ENCODE measurements at places on chromosomes 6 and 20.

DNA sequence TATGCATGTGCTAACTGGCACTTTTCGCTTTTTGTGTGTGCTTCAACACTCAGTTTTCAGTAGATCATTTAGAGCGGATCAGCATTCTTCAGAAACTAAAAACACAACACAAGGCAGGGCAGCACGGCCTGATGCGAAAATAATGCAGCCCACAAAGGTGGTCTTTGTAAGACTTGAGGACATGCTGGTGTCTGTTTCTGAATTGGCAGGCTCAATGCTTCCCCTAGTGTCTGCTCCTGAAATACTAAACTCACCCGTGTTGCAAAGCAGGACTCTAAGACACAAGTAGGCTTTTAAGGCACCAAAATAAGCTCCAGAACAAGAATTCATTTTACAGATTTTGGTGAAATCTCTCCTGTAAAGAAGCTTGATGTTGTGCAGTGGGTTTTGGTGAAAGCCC is 676.5 kb downstream of the TENT5A start:
- DNase-seq, result no peak

DNA sequence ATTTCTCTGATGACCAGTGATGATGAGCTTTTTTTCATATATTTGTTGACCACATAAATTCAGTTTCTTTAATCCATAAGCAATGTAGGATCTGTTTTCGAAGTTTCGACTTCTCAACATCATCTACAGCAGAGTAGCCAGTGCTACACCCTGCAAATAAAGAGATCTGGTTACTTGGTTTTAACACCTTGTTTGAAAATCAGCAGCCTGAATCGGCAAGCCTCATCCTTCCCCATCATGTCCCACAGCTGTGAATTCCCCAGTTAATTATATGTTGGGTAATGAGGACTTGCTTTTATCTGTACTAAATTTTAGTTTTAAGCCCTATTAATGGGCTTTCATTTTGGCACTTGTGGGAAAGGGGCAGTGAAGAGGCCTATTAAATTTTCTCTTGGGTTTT is 80.6 kb downstream of the BMP2 start:
- DNase-seq, result no peak

DNA sequence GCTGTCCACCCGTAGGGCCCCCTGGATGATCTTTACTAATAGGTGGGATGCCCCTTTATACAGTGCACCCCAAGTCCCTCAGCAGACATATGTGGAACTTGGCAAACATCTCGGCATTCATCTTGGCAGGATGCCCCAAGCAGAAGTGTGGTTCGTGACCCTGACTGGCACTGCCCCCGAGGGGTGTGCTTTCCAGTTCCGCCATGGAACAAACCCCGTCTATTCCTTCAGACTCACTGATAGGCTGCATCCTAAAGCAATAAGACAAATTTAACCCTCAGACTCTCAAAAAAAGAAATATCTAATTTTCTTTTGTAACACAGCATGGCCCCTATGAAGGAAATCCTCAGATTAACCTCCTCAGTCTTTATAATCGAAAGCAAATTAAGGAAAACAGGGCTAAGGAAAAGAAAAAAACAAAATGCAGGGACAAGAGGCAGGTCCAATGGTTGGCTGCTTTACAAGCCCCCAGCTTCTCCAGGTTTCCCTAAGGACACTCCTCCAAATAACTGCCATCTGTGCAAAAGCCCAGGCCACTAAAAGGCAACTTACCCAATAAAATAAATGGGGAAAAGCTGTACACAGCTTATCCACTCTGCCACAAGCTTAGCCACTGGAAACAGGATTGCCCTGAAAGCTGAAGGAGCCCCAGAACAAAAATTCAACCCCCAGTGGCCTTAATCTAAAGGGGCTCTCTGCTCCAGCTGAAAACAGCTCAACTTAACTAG is 30.5 kb upstream of the RIPK1 start:
- DNase-seq, result no peak

GRCh38 chr20:59835448-59836395 is 97.7 kb downstream of the SYCP2 start:
- DNase-seq, result no peak

- DNase-seq, result no peak
Measured at GRCh38 chr6:5078121-5078669, 6.9 kb upstream of the PPP1R3G start.

GRCh38 chr6:73180076-73180738 is 45.1 kb downstream of the KHDC1L start:
- no peak for DNase-seq

DNA sequence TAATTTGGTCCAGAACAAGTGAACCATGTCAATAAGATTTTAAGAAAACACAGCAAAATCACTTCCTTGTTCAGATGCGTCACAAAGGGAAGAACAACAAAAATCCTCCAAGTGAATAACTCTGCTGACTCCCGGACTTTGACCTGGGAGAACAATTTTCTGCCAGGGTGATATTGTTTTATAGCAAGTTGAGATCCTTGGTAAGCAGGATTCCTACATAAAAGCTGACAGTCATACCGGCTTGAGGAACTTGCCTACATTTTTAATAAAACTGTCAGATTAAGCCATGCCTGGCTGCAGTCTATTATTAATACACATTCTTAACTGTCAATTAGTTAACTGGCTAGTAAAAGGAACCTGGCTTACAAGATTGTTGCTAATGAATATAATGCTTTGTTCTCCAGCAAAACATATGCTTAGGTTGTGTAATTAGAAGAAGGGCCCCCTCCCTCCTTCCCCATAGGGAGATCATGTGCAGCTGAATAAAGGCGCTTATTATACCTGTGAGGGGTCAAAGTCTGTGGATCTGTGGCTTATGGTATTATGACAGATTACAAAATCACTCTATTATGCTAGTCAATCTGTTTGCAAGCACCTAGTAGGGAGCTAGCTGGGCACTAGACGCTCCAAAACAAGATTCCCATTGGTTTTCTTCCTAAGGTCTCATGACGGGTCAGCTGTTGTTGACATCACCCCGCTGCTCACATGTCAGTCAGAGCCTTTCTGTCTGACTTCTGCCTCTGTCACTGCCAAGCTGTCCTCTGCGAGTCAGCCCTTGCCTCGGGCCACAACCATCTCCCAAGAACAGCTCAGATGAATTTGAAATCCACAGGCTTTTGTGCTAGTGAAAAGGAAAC is 44.6 kb upstream of the SEC63 start:
- peak; percentile 73 for DNase-seq

- no peak for DNase-seq
Measured at GRCh38 chr6:35651244-35651643, 37.5 kb downstream of the FKBP5 start.

GRCh38 chr20:58784321-58785074 is 66.2 kb downstream of the GNAS-AS1 start:
- no peak for DNase-seq

DNA sequence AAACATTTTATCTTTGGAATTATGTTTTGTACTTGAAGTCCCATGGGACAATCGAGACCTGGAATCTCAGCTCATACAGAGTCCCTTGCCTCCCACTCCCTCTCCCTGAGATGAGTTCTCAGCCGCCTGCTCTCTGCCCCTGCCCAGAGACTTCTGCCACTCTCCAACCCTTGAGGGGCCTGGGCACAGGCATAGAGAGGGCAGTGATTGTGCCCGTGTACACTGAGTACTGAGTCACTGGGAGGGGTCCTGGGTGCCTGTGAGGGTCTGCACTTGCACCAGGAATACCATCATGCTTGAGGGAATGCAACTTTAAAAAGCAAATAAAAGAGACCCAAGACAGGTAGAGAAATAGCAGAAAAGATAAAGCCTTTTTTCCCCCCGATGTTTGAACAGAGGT is 453.8 kb upstream of the HS3ST5 start:
- no peak for DNase-seq

GRCh38 chr20:41853806-41854205 is 235.6 kb upstream of the CHD6 start:
- DNase-seq, result no peak

- DNase-seq, result no peak
Measured at GRCh38 chr20:46963758-46964617, 69.3 kb downstream of the EYA2 start.

DNA sequence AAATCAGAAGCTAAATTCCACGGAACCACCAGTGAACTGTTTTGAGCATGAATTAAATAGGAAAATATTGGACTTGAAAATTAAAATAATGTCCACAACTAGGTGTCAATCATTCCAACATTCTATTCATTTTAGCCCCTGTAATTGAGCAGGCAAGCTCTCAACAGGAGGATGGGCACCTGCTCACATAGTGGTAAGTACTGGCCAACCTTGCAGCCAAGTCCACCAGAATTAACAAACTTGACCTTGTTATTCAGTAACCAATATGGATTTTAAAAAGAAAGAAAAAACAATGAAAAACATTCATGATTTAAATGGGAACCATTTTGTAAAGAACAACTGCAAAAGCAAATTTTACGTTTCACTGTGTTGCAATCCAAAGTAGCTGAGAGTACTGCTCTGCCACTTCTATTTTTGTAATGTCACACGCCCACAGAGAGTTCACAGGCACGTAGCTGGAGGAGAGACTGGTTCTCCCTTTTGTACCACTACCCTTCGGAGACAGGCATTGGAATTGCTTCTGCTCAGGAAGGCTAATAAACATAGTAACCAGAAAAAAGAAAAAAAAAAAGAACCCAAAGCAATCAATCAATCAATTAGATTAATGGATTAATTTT is 75.2 kb upstream of the F13A1 start:
- no peak for DNase-seq

- no peak for DNase-seq
Measured at GRCh38 chr6:36306375-36306774, 30.3 kb downstream of the BNIP5 start.

- DNase-seq, result no peak
Measured at GRCh38 chr6:35485402-35485877, 11.4 kb downstream of the TEAD3 start.

- DNase-seq, result no peak
Measured at GRCh38 chr6:140542863-140543262, 1168.4 kb upstream of the CITED2 start.

DNA sequence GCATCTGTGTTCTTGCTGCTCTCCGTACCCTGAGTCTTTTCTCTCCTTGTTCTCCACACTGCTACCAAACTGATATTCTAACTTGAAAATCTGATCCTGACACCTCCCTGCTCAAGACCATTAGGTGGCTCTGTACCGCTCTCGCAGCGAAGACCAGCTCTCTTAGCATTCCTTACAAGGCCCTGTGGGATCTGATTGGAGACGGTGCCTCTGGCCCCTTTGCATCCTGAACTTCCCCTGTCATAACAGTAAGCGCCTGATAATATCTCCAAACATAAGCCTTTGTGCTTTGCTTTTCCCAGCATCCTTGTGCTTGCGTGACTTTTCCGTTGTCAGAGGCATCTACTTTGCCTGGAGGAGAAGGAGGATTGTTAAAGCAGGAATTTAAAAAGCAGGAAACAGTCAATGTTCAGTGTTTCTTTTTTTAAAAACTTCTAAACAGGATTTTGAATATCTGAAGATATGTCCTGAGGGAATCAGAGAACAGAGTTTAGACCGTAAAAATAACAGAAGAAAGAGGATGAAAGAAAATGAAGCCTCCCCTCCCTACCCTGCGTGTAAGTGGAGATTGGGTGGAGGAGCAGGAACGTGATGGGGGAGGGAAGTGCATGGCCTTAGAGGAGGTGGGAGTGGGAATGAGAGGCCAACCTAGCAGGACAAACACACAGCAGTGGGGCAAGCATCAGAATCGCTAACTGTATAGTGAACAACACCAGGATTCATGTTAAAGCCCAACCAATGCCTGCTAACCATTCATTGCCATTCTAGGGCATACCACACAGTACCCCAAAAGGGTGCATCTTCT is 89.2 kb upstream of the STMND1 start:
- peak; percentile 2 for DNase-seq

DNA sequence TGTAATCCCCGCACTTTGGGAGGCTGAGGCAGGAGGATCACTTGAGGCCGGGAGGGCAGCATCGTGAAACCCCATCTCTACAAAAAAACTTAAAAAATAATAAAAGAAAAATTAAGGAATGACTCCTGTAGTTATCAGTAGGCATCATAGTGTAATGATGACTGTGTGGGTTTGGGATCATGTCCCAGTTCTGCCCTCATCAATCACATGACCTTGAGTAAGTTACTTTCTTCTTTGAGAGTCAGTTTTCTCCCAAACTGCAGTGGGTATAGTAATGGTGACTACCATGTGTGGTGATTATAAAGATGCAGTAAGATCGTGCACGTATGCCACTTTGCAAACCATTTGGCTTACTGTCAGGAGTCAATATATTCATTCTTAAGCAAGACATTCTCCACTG is 89.2 kb downstream of the TXNDC5 start:
- no peak for DNase-seq

GRCh38 chr6:167974640-167975344 is 22.7 kb upstream of the KIF25 start:
- DNase-seq, result no peak

GRCh38 chr6:252775-253535 is 39.3 kb upstream of the DUSP22 start:
- DNase-seq, result no peak

DNA sequence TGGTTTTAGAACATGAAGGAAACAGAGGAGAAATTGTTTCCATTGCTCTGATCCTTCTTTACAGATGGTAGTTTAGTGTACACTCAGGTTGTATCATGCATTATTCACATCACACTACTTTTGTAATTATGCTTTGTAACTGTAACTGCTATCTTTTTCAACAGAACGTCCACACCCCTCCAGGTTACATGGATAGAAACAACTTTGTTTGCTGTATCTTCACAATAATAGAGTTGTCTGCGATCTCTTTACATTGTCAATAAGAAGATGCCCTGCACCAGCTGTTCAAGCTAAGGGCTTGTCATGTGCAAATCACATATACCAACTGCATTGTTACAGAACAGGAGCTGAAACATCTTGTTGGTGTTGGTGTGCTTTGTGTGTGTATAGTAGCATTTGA is 67.9 kb upstream of the MAP7 start:
- DNase-seq, result no peak

DNA sequence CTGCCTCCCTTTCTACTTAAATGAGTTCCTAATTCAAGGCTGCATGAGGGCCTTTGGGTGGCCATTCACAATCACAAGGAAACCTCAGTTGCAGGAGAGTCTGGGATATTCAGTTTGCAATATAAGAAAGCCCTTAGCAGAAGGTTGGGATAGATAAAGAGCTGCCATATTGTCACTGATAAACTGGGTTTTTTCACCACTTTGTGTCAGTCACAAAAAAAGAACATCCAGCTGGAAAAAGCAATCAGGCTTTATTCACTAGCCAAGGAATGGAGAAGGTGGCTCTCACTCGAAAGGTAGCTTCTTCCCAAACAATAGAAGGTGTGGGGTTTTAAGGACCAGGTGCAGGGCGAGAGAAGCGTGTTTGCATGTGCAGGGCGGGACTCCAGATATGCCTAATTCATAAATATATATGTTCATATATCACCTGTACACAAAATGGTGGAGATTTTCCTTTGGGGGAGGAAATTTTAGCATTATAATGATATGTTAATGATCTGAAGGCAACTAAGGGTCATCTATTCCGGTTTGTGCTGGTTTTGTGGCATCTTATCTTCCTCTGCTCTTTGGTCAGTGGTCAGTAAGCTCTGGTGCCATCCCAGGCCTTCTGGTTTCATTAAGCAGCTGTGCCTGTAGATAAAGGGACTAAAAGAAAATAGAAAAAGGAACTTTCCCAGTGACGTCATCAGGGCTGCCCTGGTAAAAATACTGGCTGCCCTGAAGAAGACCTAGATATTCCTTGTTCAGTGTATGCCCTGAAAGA is 97.1 kb upstream of the IYD start:
- DNase-seq, result no peak

Measured in C1 segment of cervical spinal cord (tissue), 14 donors.